ENCODE measurements at places on chromosomes 7 and 10.

GRCh38 chr10:103757531-103758293, 97.7 kb downstream of the SH3PXD2A start:
- DNase-seq = no peak

GRCh38 chr10:8013619-8014018, 40.9 kb upstream of the GATA3 start:
- no peak for DNase-seq

DNA sequence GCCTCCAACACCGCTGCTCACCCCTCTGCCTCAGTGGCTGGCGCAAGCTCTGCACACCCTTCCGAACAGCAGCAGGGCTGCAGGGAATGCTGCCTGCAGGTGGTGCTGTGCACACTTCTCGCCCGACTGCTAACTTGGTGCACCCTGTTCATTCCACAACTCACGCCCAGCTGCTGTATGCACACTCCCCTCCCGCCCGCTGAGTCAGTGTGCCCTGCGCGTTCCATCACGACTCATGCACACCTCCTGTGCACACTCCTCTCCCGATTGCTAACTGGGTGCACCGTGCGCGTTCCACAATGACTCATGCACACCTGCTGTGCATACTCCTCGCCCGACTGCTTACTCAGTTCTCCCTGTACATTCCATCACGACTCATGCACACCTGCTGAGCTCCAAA, 21.5 kb downstream of the ADARB2 start:
- DNase-seq = no peak

DNA sequence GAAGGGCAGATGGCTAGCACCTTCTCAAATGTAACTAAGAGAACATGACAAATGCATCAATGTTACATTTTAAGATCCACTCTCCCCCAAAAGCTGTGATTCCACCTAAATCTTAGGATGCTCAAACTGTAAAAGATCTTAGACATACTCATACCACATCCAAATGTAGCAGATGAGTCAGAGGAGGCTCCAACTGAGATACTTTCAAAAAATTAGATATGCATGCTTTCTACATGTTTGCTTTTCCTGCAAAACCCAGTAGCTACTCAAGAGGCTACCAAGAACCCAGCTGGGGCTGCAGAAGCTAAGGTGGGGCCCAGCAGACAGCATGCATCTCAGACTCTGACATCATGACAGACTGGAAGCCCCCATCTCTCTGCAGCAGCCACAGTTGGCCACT, 31.4 kb upstream of the FRMD4A start:
- no peak for DNase-seq

DNA sequence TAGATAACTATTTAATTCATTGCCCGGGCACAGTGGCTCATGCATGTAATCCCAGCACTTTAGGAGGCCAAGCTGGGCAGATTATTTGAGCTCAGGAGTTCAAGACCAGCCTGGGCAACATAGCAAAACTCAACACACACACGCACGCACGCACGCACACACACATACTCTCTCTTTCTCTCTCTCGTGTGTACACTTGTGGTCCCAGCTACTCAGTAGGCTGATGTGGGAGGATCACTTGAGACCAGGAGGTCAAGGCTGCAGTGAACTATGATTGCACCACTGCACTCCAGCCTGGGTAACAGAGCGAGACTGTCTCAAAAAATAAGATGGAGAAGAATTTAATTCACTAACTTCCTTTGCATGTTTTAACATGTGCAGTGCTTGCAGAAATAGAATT, 38.1 kb downstream of the PTPN12 start:
- no peak for DNase-seq

DNA sequence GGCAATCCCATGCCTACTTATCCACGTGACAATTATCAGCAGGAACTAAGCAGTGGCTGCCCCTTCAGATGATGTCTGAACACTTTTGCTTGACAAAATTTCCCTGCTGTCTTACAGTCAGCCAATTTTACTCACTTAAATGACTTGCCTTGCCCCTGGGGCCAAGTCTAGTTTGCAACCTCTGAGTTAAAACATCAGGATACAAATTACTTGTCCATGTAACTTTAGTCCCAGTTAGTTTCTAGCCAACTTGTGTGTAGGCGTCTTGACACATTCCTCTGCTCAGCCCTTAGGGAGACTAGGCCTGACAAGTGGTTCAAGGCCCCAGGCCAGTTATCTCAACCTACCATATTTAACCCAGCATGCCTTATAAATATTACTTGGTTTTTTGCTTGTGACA, 11.6 kb upstream of the TYSND1 start:
- no peak for DNase-seq
